ENCODE measurements at places on chromosomes 2 and 18.

DNA sequence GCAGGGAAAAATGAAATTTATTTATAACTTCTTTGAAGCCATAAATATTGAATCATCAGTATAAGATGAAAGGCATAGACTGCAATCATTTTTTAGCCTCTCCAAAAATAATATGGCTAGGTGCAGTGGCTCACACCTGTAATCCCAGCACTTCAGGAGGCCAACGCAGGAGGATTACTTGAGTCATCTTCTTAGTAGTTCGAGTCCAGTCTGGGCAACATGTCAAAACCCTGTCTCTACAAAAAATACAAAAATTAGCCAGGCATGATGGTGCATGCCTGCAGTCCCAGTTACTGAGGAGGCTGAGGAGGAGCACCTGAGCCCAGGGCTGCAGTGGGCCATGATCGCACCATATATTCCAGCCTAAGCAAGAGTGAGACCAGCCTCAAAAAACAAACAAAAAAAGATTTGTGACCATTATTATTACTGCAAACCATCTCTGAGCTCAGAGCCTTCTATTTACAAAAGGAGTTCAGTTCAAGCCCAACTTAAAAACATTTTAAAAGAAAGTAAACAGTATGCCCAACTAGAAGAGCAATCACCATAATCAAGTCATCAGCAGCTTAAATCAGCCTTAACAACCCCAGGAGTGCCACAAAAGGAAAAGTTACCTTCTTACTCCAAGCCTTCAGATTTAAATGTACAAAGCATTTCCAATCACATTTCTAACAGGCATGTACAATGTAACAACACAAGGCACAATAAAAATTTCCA is 37.5 kb downstream of the KCNG3 start:
- DNase-seq: no peak

GRCh38 chr2:177909962-177910361 is 162.6 kb downstream of the PDE11A start:
- no peak for DNase-seq

- peak; percentile 9 for DNase-seq
Measured at GRCh38 chr18:80159713-80160636, 50.9 kb downstream of the ADNP2 start.

GRCh38 chr18:33755391-33755790 is 177.4 kb downstream of the ASXL3 start:
- DNase-seq: no peak

DNA sequence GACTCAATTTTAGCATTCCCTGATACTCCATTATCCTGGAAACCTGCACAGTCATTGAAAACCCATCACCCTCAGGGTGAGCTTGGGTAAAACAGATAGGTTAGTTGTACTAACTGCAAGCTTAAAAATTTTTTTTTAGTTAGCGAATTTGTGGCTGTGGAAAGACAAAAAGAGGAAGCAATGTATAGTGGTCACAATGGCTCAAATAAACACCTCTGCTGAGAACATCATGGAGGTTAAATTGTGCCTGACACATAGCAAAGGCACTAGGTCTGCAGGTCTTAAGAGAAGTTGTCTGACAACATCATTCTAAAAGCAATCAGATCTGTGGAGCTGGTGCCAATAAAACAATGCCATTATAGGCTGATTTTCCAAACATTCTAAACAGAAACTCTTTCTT is 84.4 kb upstream of the CAVIN2 start:
- DNase-seq: no peak

DNA sequence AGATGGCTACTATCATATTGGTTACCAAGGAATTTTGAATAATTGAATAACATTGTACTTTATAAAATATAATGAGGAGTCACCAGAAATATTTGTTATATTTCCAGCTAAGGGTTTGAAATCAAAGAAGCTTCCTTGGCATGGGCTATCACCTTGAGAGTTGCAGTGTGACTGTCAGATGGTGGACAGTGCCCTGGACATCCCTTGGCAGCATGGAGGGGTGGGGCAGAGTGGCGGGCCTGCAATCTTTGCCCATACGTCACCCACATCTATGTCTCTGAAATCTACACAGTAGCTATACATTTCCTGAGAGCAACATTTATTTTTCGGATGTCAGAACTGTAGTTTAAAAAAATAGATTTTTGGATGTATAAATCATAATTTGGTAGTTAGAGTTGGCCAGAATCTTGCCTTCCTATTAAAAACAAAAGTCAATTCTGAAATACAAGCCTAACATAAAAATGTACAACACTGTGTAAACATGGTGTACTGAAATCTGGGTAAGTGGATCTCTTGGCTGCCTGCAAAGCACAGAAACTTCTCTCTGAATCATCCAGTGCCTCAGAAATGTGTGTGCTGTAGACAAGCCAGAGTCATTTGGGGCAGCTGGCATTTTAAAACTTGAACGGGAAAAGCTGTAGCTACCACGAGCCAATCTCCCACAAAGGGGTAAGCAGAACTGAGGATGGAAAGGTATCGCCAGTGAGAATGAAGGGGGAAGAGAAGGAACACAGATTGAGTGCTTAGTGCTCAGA is 124.2 kb upstream of the ARHGAP28 start:
- DNase-seq: no peak

GRCh38 chr2:233821196-233821595 is 33.1 kb downstream of the HJURP start:
- no peak for DNase-seq

DNA sequence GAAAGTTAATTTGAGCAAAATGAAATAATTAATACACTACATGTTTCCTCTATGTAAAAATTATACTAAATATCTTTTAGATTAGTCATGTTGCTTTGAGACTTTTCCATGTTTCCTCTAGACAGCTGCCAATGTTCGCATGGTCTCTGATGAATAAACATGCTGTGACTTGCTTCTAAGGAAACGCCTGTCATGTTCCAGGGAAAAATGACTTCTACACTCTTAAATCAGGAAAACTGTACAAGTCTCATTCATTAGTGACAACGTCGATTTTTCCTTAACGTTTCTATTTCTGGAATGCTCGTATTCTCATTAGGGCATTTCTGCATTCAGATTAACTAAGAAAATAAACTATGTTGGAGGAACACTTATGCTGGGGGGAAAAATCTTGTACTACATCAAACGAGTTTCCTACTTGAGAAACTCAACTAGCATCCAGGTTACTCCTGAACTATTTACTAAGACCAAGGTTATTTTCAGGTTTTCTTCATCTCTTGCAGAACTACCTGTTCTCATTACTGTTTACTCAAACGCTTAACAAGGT is 1.6 kb downstream of the COBLL1 start:
- no peak for DNase-seq
